ENCODE measurements at places on chromosomes 12 and 14.

GRCh38 chr12:132216354-132216987 lies 72.2 kb downstream of the NOC4L start:
- no peak for DNase-seq

DNA sequence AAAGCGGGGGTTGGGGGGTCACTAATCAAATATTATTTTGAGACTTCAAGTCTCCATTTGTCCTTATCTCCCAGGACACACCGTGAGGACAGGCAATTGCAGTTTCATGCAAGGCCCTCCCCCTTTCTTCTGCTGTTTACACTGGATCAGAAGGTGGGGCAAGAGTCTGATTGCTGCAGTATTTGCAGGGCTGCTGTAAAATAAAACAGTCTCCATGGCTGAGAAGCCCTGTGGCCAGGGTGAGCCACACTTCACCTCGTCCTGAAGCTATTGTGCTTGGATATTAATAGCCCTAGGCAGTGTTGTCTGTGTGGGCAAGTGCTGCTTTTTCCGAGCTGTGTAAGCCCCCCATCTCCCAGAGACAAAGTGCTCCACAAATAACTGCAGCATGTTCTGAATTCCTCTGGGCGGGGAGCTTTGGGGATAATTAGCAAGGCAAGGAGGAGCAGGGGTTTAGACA lies 187.4 kb upstream of the NTF3 start:
- no peak for DNase-seq

DNA sequence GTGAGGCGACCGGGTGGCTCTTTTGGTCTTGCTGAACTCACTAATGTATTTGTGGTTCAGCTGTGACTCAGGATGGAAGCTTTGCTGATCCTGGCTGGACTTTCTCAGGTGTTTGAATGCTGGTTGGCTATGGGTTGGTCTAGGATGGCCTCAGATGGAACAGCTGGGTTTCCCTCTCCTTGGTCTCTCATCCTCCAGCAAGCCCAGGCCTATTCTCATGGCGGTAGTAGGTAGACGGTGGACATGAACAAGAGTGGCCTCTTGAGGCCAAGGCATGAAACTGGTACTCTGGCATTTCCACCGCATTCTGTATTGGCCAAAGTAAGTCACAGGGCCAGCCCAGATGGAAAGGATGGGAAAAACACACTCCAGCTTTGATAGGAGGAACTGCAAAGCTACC lies 11.8 kb upstream of the POLR3B start:
- no peak for DNase-seq

GRCh38 chr12:13670285-13670866 lies 311.0 kb downstream of the GRIN2B start:
- DNase-seq: no peak

DNA sequence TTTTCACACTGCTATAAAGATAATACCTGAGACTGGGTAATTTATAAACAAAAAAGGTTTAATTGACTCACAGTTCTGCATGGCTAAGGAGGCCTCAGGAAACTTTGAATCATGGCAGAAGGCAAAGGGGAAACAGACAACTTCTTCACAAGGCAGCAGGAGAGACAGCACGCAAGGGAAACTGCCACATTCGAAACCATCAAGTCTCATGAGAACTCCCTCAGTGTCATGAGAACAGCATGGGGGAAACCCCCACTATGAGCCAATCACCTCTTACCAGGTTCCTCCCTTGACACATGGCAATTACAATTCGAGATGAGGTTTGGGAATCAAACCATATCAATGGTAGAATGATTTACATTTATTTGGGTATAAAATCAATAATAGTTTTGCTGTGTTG lies 558.5 kb downstream of the TMTC2 start:
- no peak for DNase-seq

DNA sequence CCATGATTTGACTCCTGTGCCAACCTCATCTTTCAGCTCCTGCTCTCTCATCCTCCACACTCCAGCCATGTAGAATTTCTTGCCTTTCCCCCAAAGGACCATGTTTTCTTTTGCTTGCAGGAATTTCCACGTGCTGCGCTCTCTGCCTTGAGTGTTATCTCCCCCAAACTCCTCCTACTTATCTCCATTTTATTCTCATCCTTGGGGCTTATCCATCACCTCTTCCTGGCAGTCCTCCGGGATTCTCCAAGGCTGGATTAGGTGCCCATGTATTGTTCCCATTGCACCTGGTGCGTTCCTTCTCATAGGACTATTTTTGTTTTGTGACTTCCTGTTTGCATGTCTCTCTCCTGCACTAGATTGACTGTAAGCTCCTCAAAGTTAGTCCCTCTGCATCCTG lies 7.0 kb upstream of the MAX start:
- no peak for DNase-seq

DNA sequence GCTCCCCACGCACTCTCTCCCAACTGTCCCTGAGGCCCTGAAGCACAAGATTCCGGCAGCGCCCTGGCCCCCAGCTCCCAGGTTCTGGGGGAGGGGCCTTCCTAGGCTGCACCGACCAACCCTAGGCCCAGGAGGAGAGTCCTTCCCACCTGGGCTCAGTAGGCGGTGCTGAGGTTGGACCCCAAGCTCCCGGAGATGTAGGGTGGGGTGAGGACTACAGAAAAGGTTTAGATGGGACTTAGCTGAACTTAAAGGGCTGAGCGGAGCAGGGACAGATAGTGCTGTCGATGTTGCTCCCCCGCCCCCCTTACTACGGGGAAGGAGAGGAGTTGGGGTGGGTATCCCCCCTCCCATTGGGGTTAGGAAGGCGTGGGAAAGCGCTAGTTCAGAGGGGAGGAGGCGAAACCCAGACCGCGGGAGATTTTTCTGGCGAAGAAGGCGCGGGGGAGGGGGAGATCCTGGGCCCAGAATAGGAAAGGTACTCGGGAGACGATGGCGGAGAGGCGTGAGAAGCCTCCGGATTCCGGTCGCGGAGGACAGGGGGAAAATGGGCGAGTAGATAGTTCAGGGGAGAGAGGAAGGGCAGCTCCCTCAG lies 4.2 kb upstream of the BAZ2A start:
- no peak for DNase-seq

DNA sequence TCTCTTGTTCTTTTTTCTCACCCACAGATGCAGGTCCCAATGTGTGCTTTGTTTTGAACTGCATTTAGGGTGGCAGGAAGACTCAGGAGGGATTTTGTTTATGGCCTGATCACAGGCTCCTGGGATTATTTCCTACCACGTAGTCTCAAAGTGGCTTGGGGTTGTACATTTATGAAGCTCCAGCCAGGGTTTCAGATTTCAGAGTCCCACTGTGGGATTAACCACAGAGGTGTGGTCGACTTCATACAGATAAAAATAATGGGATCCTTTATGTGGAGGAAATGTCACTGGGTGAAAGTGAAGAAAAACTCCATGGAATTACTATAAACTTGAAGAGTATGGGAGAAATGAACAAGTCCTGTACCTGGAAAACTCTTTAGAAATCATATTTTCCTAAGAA lies 14.2 kb upstream of the PPP1R1A start:
- DNase-seq: no peak

- no peak for DNase-seq
These were observed 270.6 kb downstream of the TTC8 start for GRCh38 chr14:89095036-89095435.
